ENCODE measurements at places on chromosomes 6 and 20. TPM values are rescaled to one million over a fixed set of nuclear protein-coding genes. Genes with fewer than 3 reads are reported as not detected.

Gene ARMH2
- total RNA-seq, result not detected

Gene HRH3
- total RNA-seq, result not detected

Gene PRR18
- not detected for total RNA-seq

Gene BPIFA1
- not detected for total RNA-seq

Gene CST2
- 0.16 TPM for total RNA-seq

Gene TFAP2D
- not detected for total RNA-seq

Gene CD93
- total RNA-seq, result 7.8 TPM

Gene PSORS1C1
- total RNA-seq, result 1.1 TPM

Gene APOM
- not detected for total RNA-seq

Gene HEY2
- not detected for total RNA-seq

Data from cardiac atrium fibroblast (primary cell).